Activated CD4-positive, alpha-beta T cell treated with anti-CD3 and anti-CD28 coated beads, Interleukin-2, amount 50 U/mL, for 1 hour (primary cell): ENCODE measurements at places on chromosomes 5 and 9.

- no peak for DNase-seq
These were observed 53.4 kb upstream of the TMC1 start for GRCh38 chr9:72467766-72468738.

DNA sequence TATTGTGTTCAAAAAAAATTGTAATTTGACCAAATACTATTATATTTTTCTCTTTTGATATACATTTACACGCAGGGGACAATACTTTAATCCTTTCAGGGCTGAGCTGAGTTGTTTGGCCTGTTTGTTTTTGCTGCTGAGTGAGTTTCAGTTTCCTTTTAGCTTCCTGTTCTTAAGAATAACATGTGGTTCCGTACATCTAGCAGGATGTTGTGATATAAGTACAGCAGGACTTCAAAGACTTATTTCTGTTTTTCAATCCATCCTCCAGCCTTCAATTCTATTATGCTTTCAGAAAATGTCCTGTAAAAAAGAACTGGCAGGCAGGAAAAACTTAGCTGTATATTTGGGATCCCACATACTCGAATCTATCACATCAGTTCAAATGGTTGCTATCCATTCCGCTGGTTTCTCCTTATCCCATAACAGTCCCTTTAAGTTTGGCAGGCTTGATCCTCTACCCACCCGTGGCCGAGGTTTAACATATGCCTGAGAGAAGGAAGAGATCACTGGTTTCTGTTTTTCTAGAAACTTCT is 1037.3 kb upstream of the ACO1 start:
- DNase-seq = no peak

- DNase-seq = no peak
These were observed 57.5 kb downstream of the ACER2 start for GRCh38 chr9:19466280-19466639.

DNA sequence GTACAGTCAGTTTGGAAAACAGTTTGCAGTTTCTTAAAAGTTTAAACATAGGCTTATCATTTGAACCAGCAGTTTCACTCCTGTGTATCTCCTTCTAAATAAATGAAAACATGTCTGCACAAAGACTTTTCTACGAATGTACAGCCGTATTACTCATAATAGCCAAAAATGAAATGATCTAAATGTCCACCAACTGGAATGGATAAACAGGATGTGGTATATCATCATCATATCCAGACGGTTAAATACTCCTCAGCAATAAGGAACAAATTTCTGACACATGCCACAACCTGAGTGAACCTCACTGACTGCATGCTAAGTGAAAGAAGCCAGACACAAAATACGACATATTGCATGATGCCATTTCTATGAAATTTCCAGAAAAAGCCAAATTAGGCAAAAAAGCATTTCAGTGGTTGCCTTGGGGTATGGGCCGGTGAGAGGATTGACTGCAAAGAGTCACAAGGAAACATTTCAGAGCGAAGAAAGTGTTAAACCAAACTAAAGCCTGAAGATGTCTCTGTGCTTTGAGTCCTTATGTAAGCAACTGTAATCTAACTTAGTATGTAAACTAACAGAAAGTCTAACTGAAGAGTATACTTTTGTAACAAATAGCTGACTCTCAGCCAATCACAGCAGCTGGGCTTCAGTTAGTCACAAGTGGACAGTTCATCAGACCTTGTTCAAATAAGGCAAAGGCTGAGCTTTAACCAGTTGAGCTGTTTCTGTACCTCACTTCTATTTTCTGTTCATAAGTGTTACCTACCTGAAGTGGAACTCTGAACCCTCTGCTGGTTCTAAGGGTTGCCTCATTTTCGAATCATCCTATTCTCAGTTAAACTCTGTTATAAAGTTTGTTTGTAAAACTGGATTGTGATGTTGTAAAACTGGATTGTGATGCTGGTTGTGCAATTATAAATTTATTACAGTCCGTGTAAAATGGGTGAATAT is 65.2 kb downstream of the TRIO start:
- DNase-seq = no peak

DNA sequence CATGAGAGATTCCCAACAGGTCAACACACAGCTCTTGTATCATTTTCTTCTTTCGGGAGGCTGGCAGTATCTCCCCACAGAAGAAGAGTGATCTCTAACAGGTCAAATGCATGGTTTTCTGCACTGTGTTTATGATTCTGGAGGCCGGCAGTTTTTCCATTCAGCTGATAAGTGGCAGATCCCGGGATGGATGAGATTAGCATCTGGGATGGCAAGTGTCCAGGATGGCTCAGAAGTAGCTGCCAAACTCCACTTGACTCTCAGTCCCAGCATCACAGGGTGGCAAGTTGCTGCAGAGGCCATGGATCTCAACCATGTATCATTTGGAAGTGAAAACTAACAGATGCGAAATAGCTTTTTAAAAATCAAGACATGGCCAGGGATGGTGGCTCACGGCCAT is 97.8 kb upstream of the SLC44A1 start:
- DNase-seq = no peak

- no peak for DNase-seq
These were observed 923 bp downstream of the SPATA6L start for GRCh38 chr9:4665357-4665756.

DNA sequence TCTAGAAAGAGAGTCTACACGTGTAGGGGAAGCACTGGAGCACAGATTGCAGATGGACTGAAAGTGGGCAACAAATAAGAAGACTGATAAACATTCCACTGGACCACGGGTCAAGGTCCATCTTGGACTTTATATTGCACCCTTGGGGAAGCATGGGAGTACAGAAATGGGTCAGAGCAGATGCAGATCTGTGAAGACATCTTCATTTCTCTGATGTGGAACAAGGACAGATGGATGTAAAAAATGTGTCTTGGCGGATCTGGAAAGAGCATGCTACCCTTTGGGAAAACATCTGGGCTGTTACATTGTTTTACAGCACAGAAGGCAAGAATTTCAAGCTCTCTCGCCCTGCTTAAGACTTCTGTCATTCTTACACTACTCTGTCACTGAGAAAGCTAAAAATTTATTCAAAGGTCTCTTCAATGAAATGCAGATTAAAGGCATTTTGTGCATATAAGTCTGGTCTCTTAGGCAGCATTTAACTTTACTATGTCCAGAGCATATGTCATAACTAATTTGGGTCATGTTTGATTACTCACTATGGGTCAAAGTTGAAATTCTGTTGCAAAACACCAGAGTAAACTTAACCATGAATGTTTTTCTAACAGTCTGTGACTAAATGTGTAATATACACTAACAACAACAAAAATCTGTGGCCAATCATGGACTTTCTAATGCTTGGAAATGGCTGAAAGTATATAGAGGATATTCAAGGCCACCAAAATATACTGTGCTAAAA is 756.4 kb upstream of the DMAC1 start:
- no peak for DNase-seq

DNA sequence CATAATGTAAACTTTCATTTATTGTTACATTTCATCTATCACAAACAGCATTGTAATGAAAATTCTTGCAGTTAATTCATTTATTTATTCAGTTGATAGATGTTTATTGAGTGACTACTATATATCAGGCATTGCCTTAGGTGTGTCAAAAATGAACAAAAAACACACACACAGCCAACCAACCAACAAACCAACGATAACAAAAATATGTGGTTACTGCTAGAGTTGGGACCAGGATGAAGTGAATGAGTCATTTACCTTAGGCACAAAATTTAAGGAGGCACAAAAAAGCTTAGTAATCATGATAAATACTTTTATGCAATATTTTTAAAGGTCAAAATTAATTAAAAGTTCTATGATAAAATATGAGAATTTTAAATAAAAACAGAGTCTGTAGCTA is 223.4 kb downstream of the CSNK1G3 start:
- no peak for DNase-seq

DNA sequence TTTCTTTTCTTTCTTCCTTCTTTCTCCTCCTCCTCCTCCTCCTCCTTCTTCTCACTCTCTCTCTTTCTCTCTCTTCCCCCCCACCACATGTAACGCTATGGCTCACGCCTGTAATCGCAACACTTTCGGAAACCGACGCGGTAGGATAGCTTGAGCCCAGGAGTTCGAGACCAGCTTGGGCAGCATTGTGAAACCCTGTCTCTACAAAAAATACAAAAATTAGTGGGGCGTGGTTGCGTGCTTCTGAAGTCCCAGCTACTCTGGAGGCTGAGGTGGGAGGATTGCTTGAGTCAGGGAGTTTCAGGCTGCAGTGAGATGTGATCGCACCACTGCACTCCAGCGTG is 736 bp upstream of the GLDC start:
- no peak for DNase-seq

- no peak for DNase-seq
These were observed 67.1 kb downstream of the EHMT1 start for GRCh38 chr9:137685741-137686420.

GRCh38 chr5:139272471-139273321 is 20.8 kb upstream of the MATR3 start:
- no peak for DNase-seq

GRCh38 chr5:11617080-11617479 is 287.2 kb downstream of the CTNND2 start:
- no peak for DNase-seq

DNA sequence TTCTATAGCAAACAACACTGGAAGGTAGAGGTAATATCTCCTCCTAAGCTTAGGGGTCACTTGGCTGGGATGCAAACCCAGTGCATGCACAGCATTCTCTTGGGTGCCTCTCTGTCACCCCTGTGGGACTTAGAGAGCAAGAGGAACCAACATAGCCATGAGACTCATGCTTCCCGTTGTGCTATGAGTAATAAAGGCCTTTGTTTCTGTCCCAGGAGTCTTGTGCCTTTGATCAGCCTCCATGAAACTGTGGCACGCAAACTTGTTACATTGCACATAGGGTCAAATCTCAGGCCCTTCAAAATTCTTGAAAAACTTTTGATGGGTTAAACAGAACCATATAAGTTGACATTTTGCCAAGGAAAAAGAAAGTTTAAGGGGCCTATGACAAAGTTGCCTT is 272.8 kb downstream of the TAF11L14 start:
- no peak for DNase-seq

DNA sequence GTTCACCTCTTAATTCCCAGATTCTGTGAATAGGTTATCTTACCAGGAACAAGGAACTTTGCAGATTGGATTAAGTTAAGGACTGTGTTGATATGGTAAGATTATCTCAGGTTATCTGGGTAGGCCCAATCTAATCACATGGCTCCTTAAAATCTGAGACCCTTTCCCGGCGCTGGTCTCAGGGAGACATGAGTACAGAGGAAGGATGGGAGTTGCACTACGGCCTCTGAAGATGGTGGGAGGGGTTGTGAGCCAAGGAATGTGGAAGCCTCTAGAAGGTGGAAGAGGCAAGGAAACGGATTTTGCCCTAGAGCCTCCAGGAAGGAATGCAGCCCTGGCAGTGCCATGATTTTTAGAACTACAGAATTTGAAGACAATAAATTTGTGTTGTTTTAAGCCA is 95.1 kb downstream of the AK8 start:
- no peak for DNase-seq

GRCh38 chr9:79021084-79021483 is 550.7 kb upstream of the TLE4 start:
- DNase-seq = no peak

DNA sequence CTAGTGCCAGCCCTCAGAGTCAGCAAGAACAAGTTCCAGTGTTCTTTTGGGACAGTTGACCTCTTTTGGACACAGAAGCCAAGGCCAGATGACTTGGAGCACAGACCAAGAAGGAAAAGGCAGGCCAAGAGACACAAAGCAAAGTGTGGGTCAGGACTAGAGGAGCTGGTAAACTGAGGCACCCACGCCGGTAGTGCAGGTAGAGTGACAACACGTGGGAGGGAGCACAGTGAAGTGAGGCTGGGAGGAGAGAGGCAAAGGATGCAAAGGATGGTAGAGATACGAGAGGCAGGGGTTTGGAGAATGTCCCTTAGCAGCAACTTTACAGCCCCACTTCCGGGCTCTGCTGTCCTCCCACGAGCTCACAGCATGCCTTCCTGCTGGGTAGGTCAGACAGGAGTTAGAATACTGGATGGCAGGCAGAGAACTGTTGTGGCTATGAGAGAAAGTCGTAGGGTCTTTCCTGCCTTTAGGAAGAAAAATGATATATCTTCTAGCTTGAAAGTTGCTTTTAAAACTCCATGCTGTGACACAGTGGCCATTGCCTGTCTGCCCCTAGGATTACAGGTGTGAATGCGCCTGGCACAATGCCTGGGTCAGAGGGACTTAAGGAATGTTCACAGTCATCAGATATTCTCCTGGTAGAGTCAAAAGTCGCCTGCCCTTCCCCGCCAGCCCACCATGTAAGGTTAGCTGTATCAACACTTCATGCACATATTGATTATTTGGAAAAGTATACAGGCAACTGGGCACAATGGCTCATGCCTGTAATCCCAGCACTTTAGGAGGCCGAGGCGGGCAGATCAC is 97.9 kb downstream of the PDE8B start:
- no peak for DNase-seq

- DNase-seq = no peak
These were observed at the start of gene CAPSL for GRCh38 chr5:35938568-35939227. Gene CAPSL (minus strand): TSS chr5:35938622. CDS start chr5:35921120, 17,502 bp downstream.

- no peak for DNase-seq
These were observed 38.9 kb upstream of the NR3C1 start for GRCh38 chr5:143442385-143442784.

GRCh38 chr9:115775659-115776058 is 377.9 kb upstream of the PAPPA start:
- no peak for DNase-seq

DNA sequence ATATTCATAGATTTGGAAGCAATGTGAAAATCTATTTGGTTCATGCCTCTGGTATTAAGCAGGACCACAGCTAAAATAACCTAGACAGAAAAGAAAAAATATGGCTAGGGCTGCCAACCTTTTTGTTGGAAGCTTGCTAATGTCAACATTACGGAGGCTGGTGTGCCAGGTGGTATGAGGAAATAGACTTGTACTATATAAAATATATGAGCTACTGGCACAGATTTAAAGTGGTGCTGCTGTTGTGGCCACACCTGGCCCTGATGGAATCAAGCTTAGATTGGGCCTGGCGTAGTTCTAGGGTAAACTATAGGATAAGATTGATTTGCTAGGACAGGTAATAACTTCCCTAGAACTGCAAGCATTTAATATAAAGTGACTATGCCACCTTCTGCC is 10.6 kb upstream of the PARP8 start:
- DNase-seq = no peak

DNA sequence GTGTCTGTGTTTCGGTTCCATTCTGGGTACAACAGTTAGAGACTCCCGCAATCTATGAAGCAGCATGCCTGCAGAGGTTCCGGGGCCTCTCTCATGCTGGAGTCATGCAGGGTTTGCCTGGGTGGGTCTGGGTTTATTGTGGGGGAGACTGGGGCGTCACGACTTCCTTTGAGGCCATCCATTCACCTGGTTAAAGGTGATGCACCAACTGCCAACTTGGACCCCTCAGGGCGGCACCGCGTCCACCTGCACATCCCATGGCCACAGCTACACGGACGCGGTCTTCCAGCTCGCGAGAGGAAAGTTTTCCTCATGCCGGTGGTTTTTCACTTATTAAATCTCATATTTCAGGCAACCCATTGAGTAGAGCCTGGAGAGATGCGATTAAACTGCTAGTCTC is 30.9 kb upstream of the IRX4 start:
- DNase-seq = no peak
